Heart right ventricle (tissue), 16 donors: ENCODE measurements at places on chromosomes 13 and 19. TPM values are rescaled to one million over a fixed set of nuclear protein-coding genes. Genes with fewer than 3 reads are reported as not detected.

DNA sequence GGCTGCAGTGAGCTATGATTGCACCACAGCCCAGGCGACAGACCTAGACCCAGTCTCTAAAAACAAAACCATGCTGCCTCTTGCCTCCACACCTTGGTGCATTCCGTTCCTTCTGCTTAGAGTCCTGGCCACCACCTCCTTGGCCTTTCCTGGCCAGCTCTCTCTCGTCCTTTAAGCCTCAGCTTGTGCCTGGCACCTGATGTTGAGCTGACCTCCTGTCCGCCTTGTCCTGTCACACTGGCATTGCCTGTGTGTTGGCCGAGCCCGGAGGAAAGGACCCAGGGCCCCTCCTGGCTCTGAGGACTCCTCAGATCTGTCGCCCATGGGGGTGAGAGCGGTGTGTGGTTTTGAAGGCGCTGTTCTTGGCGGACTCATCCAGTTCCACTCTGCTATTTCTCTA is 143.3 kb downstream of the STK24 start:
- H3K36me3 ChIP-seq: peaks cover 48% of the 10 kb centered on the region
- no peak overlapping the region for H3K4me3 ChIP-seq
- H3K27ac ChIP-seq: no peak overlapping the region
- H3K27me3 ChIP-seq: no peaks in the 10 kb centered on the region

Gene FGF22
- 0.26 TPM for total RNA-seq

Gene PTGIR
- total RNA-seq: 2.8 TPM

DNA sequence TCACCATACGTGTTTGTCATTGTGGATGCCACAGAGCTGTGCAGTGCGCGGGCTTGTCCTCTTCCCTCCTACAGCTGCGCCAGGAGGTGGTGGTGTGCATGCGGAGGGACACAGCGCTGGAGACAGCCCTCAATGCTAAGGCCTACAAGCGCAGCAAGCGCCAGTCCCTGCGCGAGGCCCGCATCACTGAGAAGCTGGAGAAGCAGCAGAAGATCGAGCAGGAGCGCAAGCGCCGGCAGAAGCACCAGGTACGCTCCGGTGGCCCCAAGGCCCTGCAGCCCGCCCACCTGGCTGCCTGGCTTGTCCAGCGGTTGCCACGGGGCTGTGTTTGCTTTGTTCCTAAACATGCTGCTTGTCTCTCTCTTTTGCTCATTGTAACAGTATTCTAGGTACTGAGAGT is 30.2 kb downstream of the SMARCA4 start:
- no peaks in the 10 kb centered on the region for H3K4me1 ChIP-seq
- no peaks in the 10 kb centered on the region for H3K27me3 ChIP-seq
- no peak overlapping the region for H3K4me3 ChIP-seq
- no peak for DNase-seq
- no peak overlapping the region for H3K27ac ChIP-seq
- peaks cover 7% of the 10 kb centered on the region for H3K36me3 ChIP-seq

- no peaks in the 10 kb centered on the region for H3K36me3 ChIP-seq
- H3K27ac ChIP-seq: no peak overlapping the region
- no peak for DNase-seq
- H3K27me3 ChIP-seq: peaks cover 66% of the 10 kb centered on the region
- H3K4me1 ChIP-seq: peaks cover 22% of the 10 kb centered on the region
Measured at GRCh38 chr13:111112196-111112595, 2.9 kb upstream of the ARHGEF7 start.

DNA sequence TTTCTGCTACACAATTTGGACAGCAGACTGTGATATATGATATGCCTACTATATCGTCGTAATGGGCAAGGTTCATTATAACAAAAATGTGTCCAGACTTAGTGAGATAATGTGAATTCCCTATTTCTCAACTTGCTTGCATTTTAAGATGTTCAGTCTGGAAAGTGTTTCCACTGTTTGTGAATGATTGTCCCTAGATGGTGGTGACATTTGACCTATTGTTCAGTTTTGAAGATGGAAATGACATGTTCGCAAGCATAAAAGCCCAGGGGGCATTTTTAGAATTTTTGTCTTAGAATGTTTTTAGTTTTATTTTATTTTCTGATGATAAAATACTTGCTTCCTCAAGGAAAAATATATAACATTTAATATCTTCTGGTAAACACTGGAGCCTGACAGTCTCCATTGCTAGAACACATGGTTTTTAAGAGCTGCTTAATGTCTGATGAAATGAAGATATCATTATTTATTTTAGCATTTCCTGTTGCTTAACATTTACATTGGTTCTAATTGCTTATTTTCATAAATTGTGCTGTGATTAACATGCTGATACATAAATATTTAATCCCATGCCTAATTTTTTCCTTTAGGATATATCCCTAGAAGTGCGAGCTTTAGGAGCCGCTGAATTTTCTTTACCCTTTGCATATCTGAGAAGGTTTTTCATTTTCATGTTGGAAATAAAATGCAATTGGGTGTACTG is 27.1 kb downstream of the MBNL2 start:
- peak overlapping the region; percentile 88 for H3K27ac ChIP-seq
- no peaks in the 10 kb centered on the region for H3K27me3 ChIP-seq
- H3K4me1 ChIP-seq: peaks cover 60% of the 10 kb centered on the region
- H3K36me3 ChIP-seq: no peaks in the 10 kb centered on the region
- DNase-seq: no peak
- no peak overlapping the region for H3K4me3 ChIP-seq

DNA sequence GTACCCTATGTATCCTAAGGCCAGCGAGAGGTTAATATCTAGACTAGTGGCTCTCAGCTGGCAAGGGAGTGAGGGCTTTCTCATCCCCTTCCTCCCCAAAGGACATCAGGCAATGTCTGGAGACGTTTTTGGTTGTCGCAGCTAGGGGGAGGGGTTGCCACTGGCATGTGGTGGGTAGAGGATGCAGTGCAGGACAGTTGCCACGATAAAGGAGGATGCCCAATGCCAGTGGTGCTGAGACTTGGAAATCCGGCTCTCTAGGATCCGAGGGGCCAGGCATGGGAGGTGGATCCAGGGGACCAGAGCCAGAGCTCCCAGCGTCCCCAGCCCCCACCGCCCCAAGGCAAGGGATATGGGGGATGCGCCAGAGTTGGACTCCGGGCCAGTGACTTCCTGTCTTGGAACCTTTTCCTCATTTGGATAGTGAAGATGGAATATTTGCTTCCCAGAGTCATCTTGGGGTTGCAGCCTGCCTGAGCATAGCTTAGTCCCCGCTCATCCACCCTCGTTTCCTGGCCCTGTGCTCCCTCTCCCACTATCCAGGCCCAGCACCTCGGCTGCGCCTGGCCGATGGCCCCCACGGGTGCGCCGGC is 4.9 kb downstream of the SSC5D start:
- peak; percentile 57 for DNase-seq
- H3K36me3 ChIP-seq: peaks cover 10% of the 10 kb centered on the region
- peak overlapping the region; percentile 92 for H3K27ac ChIP-seq
- peaks cover 34% of the 10 kb centered on the region for H3K4me1 ChIP-seq
- H3K27me3 ChIP-seq: no peaks in the 10 kb centered on the region

DNA sequence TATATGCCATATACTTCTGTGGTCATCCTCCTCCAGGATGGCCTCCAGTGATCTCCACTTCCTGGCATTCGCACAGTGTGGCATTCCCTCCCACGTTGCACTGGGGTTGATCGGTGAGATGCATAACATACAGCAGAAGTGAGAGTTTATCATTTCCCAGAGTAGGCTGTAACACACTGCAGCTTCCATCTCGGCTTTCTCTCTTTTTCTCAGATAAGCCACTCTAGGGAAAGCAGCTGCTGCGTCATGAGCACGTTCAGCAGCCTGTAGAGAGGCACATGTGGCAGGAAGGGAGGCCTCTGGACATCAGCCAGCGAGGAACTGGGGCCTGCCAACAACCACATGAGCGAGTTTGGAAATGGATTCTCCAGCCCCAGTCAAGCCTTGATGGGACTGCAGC is 807.1 kb downstream of the DIAPH3 start:
- H3K36me3 ChIP-seq: no peaks in the 10 kb centered on the region
- no peak overlapping the region for H3K4me3 ChIP-seq
- no peaks in the 10 kb centered on the region for H3K27me3 ChIP-seq
- H3K4me1 ChIP-seq: peaks cover 25% of the 10 kb centered on the region
- peak overlapping the region; percentile 82 for H3K27ac ChIP-seq

- peaks cover 4% of the 10 kb centered on the region for H3K4me1 ChIP-seq
- DNase-seq: no peak
- H3K36me3 ChIP-seq: no peaks in the 10 kb centered on the region
- peak overlapping the region; percentile 93 for H3K27ac ChIP-seq
- peak overlapping the region; percentile 87 for H3K4me3 ChIP-seq
- no peaks in the 10 kb centered on the region for H3K27me3 ChIP-seq
Measured at GRCh38 chr19:43620061-43621001, 902 bp upstream of the ZNF428 start.

- H3K36me3 ChIP-seq: no peaks in the 10 kb centered on the region
- no peak for DNase-seq
- H3K4me1 ChIP-seq: no peaks in the 10 kb centered on the region
- no peak overlapping the region for H3K4me3 ChIP-seq
- H3K27me3 ChIP-seq: peaks cover 39% of the 10 kb centered on the region
Measured at GRCh38 chr19:51600940-51601580, 29.1 kb downstream of the SIGLEC5 start.

DNA sequence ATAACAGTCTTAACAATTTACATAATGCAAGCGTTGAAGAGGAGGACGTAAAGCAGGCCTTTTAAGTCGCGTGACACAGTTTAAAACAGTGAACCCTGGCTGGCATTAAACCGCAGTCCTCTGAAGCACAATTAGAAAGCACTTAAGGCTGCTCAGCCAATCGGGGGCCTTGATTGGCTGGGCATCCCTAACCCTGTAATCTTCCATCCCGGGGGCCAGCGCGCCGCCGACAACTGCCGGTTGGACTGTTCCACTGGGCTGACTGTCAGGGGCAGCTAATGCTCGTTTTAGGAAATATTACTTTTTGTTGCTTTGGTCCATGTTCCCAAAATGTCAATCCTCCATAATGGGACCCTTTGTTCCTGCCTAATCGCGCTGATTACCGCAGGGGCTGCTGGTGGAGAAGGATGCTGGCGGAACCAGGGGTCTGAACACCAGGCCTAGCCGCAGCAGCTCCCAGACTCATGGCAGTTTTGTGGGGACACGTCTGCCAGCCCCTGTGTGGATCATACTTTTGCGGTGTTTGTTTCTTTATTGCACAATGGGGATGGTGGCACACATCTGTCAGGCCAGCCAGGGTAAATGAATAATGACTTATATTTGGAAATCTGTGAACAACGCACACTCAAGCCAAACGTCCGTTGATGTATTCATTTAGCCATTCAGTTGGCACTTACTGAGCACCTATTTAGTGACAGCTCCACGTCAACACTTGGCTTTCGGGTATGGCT is 127.1 kb upstream of the SPACA7 start:
- peaks cover 24% of the 10 kb centered on the region for H3K27me3 ChIP-seq
- no peaks in the 10 kb centered on the region for H3K4me1 ChIP-seq

Gene ZNF471
- total RNA-seq: 7.2 TPM

DNA sequence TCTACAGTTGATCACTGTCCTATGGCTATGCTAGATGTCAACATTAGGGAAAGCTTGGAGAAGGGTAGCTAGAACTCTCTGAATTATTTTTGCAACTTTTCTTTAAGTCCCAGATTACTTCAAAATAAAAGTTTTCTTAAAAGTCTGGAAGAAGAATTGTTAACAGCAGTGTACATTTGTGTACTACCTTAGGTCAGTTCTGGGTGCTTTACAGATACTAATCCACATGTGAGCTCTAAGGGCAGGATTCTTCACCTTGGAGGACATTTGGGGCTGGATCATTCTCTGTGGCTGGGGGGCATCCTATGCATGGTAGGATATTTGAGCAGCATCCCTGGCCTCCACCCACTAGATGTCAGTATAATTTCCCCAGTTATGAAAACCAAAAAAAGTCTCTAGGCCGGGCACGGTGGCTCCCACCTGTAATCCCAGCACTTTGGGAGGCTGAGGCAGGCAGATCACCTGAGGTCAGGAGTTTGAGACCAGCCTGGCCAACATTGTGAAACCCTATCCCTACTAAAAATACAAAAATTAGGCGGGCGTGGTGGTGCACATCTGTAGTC is 2.8 kb downstream of the BRME1 start:
- no peaks in the 10 kb centered on the region for H3K36me3 ChIP-seq
- peaks cover 20% of the 10 kb centered on the region for H3K4me1 ChIP-seq
- H3K27ac ChIP-seq: no peak overlapping the region
- no peak for DNase-seq

GRCh38 chr19:42276284-42276683 is 7.2 kb downstream of the CIC start:
- H3K4me3 ChIP-seq: no peak overlapping the region
- peak; percentile 3 for DNase-seq

- peak overlapping the region; percentile 81 for H3K27ac ChIP-seq
- H3K36me3 ChIP-seq: no peaks in the 10 kb centered on the region
- H3K4me1 ChIP-seq: peaks cover 48% of the 10 kb centered on the region
- DNase-seq: no peak
- peak overlapping the region; percentile 36 for H3K4me3 ChIP-seq
Measured at GRCh38 chr13:114064450-114065140, 67.8 kb downstream of the RASA3 start.

DNA sequence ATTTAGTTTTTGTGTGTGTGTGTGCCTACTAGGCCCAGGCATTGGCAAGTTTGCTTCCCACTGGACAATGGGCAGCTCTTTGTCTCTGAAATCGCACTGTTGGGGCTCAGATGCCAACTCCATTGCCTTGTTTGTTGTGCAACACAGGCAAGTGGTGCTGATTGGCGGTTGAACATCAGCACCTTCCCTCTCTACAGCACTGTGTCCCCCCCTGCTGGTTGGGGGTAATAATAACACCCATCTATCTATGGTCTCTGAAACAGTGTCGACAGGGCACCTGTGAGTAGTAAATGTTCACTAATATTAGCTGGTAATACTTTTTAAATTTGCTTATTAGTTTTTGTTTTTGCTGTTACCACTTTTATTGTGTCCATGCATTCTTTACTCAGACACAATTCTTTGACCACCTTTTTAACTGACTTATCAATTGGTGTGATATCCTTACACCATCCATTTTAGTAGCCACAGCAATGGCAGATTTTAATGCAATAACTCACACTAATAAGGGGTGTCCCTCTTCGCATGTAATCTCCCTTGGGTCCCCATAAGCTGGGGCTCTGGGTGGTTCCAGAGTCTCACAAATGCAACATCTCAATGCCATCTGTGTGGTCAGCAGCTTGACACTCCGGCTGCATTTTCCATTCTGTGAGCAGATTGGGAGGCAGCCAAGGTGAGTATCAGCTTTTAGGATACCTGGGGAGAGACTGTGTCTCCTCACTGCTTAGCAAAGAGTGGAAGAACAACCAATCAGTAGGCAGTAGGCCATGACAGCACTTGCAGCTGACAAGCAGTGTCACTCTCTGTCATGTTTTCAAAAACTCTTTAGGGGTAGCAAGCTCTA is 47.7 kb upstream of the UQCRFS1 start:
- no peaks in the 10 kb centered on the region for H3K36me3 ChIP-seq
- no peak overlapping the region for H3K27ac ChIP-seq
- no peak for DNase-seq

GRCh38 chr19:31334101-31334848 is 15.0 kb downstream of the TSHZ3 start:
- no peak for DNase-seq
- H3K4me1 ChIP-seq: peaks cover 43% of the 10 kb centered on the region
- H3K27me3 ChIP-seq: no peaks in the 10 kb centered on the region

DNA sequence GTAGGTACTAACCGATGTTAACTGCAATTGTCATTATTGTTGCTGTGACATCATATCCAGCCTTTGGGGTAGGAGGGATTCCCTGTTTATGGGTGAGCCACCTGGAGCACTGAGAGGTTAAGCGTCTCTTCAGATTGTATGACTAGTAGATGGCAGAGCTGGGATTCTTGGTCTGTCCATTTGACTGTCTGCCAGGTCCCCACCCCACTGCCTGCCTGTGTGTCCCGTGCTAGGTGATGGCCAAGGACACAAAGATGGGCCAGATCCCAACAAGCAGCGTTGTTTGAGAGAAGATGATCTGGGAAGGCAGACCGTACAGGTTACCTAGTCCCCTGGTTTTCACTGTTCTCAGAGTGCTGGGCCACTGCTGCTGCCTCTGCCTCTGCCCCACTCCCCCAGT is 16.6 kb downstream of the PPP2R1A start:
- no peak overlapping the region for H3K4me3 ChIP-seq
- H3K27ac ChIP-seq: no peak overlapping the region
- peaks cover 9% of the 10 kb centered on the region for H3K4me1 ChIP-seq
- DNase-seq: peak; percentile 23
- no peaks in the 10 kb centered on the region for H3K36me3 ChIP-seq
